ENCODE measurements at places on chromosomes 11 and 22. TPM values are rescaled to one million over a fixed set of nuclear protein-coding genes. Genes with fewer than 3 reads are reported as not detected.

ME3 gene
- total RNA-seq: 18.7 TPM

LIF gene
- 37.6 TPM for total RNA-seq

OR5L2 gene
- total RNA-seq: not detected

SPECC1L gene
- 13.8 TPM for total RNA-seq

OAF gene
- 9.9 TPM for total RNA-seq

ADM2 gene
- 0.55 TPM for total RNA-seq

NRXN2 gene
- total RNA-seq: 0.08 TPM

SERHL2 gene
- total RNA-seq: not detected

TP53AIP1 gene
- total RNA-seq: not detected

FGF3 gene
- total RNA-seq: not detected

FOXRED1 gene
- total RNA-seq: 22.7 TPM

PHOX2A gene
- total RNA-seq: not detected

ACTN3 gene
- total RNA-seq: 0.06 TPM

MRGPRX4 gene
- not detected for total RNA-seq

MS4A6A gene
- total RNA-seq: not detected

XBP1 gene
- total RNA-seq: 53.8 TPM

RNF121 gene
- 52.5 TPM for total RNA-seq

GATD1 gene
- 33.0 TPM for total RNA-seq

MYRF gene
- total RNA-seq: 14.8 TPM

WNT7B gene
- 135 TPM for total RNA-seq

C11orf16 gene
- not detected for total RNA-seq

OR5M10 gene
- total RNA-seq: not detected

ALDH3B1 gene
- total RNA-seq: 141 TPM

PTDSS2 gene
- 44.3 TPM for total RNA-seq

KRTAP5-1 gene
- total RNA-seq: not detected

CTSW gene
- total RNA-seq: 0.09 TPM

CARS1 gene
- 60.6 TPM for total RNA-seq

PHLDA2 gene
- total RNA-seq: 98.6 TPM

RFPL2 gene
- total RNA-seq: 0.10 TPM

CD6 gene
- 0.18 TPM for total RNA-seq

INPPL1 gene
- 57.2 TPM for total RNA-seq

IGSF22 gene
- total RNA-seq: not detected

MOV10L1 gene
- not detected for total RNA-seq

NXPE1 gene
- total RNA-seq: not detected

PARVA gene
- total RNA-seq: 24.4 TPM

NUDT8 gene
- total RNA-seq: 11.9 TPM

CHST1 gene
- 1.1 TPM for total RNA-seq

F2 gene
- total RNA-seq: 2.0 TPM

HORMAD2 gene
- not detected for total RNA-seq

HSCB gene
- total RNA-seq: 13.3 TPM

CDC45 gene
- 24.1 TPM for total RNA-seq

SLC22A8 gene
- total RNA-seq: not detected

PTPN5 gene
- not detected for total RNA-seq

PGA3 gene
- not detected for total RNA-seq

CHRNA10 gene
- total RNA-seq: 1.8 TPM

PTGDR2 gene
- 0.05 TPM for total RNA-seq

OR5AL1 gene
- total RNA-seq: not detected

GLB1L2 gene
- total RNA-seq: 2.1 TPM

MYBPC3 gene
- total RNA-seq: 0.08 TPM

BAD gene
- 92.9 TPM for total RNA-seq
